ENCODE measurements at places on chromosomes 2 and 18.

GRCh38 chr2:158312981-158313380 is 143.6 kb downstream of the CCDC148 start:
- DNase-seq: no peak

DNA sequence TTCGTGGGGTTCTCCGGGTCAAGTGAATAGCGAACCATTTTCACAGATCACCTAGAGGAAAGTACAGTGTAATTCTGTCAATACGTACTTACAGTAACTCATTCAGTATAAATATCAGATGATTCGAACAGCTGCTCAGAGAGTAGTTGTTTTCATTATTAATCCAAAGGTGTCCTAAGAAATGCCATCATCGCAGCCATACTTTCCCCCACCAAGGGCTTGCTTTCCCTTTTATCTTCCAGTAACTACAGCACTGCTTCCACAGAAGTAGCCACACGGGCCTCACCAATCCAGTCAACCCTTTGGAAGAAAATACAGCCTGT is 4.5 kb upstream of the C18orf32 start:
- no peak for DNase-seq

DNA sequence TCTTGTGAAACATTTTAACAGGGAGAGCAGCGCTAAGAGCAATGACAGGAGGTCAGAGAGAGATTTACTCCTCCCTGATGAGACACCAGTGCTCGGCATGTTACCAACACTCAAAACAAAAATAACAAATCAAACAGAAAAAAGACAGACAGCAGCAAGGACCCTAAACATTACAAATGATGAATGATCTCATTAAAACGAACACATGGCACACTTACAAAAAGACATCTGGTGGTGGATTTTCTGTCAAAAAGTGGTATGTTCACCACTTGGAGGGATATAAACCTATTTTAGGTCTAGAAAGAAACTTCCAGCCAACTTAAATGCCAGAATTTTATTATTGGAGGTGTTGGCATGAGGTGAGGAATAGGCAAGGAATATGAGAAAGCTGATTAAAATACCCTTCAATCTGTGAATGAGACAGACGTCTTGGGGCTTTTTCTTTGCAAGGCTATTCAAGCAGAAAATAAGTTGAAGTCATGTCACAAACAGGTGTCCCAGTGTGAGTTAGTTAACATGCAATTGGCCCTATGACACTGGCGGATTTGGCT is 112.8 kb downstream of the PRELID3A start:
- peak; percentile 25 for DNase-seq

- DNase-seq: no peak
Measured at GRCh38 chr2:114281188-114281587, 161.3 kb upstream of the DPP10 start.

- peak; percentile 58 for DNase-seq
Measured at GRCh38 chr18:80197528-80197927, 49.8 kb downstream of the PARD6G start.

- DNase-seq: no peak
Measured at GRCh38 chr2:222827417-222827816, 33.4 kb upstream of the ACSL3 start.

- DNase-seq: no peak
Measured at GRCh38 chr2:219718066-219718465, 90.6 kb downstream of the SLC4A3 start.

DNA sequence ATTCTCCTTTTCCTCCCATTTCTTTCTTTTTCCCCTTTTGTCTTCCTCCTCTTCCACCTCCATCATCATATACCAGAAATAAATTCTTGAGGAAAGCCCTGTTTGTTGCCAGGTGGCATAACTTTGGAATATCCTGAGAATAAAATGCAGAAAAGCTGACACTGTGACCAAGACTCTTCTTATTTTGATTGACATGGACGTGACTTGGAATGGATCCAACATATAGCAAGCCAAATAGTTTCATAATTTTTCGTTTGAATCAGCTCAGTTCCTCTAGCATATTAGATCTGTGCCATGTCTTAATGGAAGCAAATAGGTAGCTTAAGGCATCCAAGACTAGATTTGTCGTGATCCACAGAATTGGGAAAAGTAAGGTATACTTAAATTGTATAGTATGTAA is 354.7 kb upstream of the FIGN start:
- DNase-seq: no peak

DNA sequence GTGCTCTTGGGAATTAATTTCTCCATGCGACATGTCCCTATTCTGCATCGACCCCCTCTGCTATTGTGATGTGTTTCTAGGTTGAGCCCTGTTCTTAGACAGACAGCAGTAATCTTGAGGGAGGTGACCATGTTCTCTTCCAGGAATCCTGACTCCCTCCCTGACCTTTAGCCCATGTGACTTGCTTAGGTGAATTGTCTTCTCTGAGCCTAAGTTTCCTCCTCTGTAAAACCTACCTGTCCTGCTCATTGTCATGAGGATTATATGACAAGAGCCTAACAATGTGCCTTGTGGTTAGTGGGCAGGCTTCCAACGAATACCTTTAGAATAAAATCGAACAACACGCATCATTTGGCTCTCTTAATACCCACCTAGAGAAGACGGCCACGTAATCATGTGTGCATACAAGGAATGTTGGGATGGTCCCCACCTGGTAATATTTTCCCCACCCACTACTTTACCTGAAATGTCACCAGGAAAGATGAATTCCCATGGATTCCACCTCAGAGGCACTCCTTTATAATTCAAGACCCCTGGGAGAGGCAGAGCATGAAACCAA is 59.8 kb downstream of the HAUS1 start:
- no peak for DNase-seq

GRCh38 chr2:230680463-230681170 is 32.0 kb upstream of the CAB39 start:
- DNase-seq: no peak

DNA sequence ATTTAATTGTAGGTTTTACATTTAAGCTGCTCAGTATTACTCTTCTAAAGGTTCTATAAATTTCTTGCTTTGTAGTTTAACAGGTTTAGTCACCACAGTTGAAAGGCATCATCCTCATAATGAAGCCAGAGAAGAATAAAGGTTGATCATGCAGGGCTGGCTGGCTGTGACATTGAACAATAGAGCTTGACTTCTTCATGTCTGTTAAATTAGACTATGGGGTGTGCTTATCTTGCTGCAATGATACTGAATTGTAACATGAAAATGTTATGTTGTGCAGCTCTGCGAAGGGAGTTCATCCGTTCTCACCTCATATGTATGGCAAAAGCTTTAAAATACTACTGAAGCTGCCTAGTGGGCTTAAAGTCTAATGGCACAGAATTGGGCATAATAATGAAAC is 81.8 kb downstream of the CAMKMT start:
- no peak for DNase-seq

- no peak for DNase-seq
Measured at GRCh38 chr2:144559681-144560080, 39.8 kb upstream of the ZEB2 start.

DNA sequence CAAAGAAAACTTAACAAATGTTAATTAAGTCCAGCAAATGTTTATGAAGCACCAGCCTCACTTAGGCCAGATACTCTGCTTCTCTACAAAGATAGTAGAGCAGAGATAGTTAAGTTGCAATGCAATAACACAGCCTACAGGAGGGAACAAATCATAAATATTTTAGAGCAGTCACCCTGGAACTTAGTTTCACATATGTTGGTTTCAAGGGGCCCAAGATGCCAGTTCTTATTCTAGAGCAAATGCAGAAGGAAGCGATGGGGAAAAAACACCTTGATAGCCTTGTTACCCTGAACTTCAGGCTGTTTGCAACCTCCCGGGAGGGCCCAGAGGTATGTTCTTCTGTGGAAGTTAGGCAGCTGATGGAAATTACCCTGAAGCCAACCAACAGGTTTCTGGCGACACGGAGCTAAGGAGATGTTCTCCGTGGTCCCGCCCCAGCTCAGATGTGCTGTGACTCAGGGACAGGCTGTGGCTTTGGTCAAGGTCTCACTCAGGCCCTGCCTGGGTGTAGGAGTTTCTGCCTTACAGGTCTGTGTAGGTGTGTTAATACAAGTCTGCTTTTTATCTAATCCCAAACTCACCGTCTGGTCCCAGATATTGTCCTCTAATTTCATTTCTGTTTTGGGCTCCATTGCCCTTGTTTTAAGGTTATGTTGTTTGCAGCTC is 3.8 kb downstream of the CTIF start:
- DNase-seq: no peak

GRCh38 chr2:222592176-222592575 is 63.7 kb downstream of the FARSB start:
- DNase-seq: peak; percentile 33

DNA sequence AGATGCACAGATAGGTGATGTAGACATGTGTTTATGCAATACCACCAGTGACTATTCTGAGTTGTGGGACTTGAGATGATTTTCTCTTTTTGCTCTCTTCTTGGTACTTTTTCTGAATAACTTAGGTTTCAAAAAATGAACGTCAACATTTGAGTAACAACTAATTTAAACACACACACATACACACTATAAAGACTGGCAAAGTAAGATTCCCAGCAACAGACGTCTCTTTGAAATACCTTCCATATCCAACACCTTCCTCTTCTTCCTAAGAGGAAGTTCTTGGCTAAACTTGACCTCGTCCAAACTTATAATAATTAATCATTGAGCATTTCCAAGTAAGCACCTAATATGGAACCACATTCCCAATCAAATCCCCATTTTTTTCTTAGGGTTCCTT is 81.6 kb upstream of the RGPD4 start:
- DNase-seq: no peak

- DNase-seq: no peak
Measured at GRCh38 chr2:120480346-120480902, 134.5 kb downstream of the INHBB start.

DNA sequence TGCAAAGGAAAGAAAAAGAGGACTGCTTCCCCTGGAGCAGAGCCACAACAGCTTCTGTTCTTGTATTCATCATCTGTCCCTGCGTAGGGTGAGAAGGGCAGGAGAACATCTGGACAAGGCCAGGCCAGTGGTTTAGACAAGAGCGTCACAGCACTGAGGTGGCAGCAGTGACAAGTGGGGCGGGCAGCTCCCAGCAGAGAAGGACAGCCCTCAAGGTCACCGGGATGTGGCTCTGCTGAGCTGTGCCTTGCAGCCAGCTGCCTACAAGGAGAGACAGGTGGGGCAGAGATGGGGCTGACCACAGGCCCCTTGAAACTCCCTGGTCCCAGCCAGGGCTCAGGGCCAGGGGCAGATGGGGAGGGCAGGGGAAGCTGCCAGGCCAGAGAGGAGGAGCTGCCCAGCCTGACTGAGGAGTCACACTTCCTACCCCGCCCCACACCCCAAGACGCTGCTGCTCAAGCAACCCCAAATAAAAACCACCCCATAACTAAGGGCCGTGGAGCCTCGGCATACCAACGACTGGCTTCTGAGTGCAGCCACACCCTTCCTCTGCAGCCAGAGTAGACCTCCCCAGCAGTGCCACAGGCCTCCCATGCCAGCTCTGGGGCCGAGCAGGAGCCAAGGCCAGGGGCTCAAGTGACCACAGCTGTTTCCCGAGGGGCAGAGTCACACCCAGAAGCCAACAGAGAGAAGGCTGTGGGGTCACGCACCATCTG is 5.4 kb downstream of the RAB11FIP5 start:
- no peak for DNase-seq

DNA sequence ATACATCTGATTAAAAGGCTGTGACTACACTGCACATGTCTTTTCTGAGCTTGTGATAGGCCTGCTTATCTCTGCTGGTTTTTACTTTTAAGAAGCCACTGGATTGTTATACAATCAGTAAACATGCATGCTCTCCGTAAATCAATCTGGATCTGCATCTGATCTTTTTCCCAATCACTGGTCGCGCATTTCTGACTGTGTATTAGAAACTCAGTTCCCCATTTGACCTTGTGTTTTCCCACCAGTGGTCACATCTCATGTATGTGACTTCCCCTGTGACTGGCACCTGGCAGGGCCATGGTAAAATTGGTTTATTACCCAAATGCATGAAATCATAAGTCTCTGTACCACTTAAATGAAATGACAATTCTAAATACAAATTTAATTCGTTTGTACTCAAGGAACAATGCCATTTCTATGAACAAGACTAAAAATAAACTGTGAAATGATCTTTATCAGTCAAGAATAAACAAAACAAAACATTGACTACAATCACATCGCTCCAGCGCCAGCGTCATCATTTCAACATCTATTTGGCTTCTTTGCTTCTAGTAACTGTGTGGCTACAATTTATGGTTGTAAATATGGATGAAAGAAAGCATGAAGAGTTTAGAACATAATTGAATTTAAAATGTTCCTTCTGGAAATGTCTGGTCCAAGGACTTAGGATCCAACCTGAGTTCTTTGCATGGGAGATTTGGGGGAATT is 396.6 kb upstream of the TRIB2 start:
- DNase-seq: peak; percentile 86

DNA sequence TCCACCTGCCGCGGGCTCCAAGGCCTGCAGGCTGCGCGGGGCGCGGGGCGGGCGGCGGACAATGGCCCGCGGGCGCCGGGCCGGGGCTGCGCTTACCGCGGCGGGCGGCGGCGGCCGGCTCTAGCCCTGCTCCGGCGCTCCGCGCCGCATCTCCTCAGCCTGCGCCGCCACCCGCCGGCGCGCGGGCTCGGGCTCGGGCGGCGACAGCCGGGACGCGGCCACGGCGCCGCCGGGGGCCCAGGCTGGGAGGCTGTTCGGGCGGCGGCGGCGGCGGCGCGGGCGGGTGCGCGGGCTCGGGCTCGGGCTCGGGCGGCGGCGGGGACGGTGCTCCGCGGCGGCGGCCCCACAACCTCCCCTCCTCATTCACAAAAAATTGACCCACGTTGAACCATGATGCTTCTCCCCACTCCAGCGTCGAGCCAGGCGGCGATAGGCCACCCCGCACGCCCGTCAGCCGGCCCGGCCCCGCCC is at the start of gene HDAC4:
Gene HDAC4, minus strand, starts transcription at position 425 of the 471 bp plus-strand sequence. CDS start 48,321 bp downstream, outside the sequence.
- DNase-seq: no peak

DNA sequence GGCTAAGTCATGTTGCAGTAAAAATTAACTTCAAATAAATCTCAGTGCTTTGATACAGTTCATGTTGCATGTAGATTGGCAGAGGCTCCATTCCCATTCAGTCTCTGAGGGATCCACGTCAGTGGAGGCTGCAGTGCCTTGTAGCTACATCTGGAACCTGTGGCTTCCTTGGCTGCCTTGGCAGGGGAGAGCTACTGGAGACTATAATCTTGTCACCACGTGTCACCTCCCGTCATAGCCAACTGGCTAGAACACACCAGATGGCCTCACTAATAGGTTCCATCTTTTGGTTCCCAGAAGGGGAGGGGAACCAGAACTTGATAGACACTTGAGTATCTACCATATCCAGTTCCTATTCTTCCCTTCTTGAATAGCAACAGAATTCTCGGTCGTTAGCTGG is 28.4 kb downstream of the E2F6 start:
- DNase-seq: no peak

DNA sequence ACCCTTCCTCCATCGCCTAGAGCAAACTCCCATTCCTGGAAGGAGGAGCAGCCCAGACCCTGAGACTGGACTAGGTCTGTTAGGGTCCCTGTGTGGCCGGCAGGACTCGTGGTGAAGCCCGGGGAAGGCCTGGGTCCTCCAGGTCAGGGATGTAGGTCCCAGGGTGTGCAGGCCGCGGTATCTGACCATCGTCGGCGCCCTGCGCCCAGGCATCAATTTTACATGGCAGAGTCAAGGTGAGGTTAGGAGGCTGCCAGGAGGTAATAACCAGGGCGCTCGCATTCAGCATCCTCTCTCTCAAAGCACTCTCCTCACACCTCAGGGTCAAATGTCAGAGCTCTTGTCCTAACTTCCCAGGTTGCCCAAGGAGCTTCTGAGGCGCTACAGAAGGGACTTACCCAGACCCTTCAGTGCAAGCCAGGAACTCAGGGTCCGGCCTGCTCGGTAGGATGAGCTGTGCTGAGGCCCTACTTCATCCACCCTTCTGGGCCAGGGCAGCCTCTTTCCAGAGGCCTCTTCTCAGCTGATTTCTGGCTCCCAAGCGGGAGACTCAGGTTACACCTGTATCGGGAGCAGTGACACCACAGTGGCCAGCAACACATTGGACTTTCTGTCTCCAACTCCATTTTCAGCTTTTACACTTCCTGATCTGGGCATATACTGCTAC is 628 bp downstream of the SH2D6 start:
- DNase-seq: no peak
